ENCODE measurements at places on chromosomes 12 and 14. TPM values are rescaled to one million over a fixed set of nuclear protein-coding genes. Genes with fewer than 3 reads are reported as not detected.

The SLC5A8 gene
- not detected for total RNA-seq

- DNase-seq: no peak
Measured at GRCh38 chr12:105402366-105402765, 71.9 kb downstream of the C12orf75 start.

- DNase-seq: no peak
Measured at GRCh38 chr12:65779091-65779642, 45.1 kb upstream of the HMGA2 start.

The LARP4 gene
- total RNA-seq: 68.5 TPM

DNA sequence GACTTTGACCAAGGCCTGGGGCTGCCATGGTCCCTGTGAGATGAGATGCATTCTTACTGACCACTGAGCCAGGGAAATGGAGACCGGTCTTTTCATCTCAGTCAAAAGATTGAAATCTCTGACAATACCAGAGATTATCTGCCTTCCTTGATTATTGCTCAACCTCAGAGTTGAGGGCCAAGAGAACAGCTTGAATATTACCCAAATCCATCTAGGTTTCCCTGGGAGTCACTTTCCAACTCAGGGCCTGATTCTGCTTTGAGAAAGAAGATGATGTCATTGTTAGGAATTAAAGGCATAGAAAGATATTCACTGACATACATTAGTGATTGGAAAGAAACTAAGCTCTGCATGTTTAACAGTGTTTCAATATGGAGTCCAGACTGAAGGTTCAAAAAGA lies 515.9 kb upstream of the TBX3 start:
- DNase-seq: no peak

GRCh38 chr12:127389923-127390322 lies 877.0 kb upstream of the TMEM132C start:
- no peak for DNase-seq

The DHRS2 gene
- 0.57 TPM for total RNA-seq

The CMA1 gene
- total RNA-seq: not detected

GRCh38 chr12:14317362-14318146 lies 47.9 kb upstream of the ATF7IP start:
- DNase-seq: no peak

The LPAR5 gene
- 5.6 TPM for total RNA-seq

The NEUROD4 gene
- total RNA-seq: not detected

- DNase-seq: no peak
Measured at GRCh38 chr14:64410084-64410774, 22.1 kb downstream of the MTHFD1 start.

- no peak for DNase-seq
Measured at GRCh38 chr14:68384881-68385280, 408.0 kb downstream of the ZFP36L1 start.

GRCh38 chr14:79265366-79265946 lies 945.8 kb downstream of the DIO2 start:
- no peak for DNase-seq

The APOF gene
- total RNA-seq: not detected

DNA sequence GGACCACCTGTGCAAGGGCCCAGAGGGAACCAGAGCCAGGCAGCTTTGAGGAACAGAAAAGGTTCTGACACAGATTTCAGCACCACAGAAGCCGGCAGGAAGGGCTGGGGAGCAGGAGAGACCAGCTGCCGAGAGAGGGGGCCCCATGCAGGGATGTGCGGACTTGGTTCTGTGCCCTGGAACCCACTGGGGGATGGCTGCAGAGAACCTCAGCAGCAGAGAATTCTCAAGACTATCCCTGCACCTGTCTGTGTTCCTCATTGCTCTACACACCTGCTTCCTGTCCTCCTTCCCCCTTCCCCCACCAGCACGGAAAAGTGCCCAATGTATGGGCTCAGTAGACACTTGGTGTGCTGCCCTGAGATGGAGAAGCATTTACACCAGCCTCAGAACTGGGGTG lies 3.2 kb downstream of the SERPINA9 start:
- DNase-seq: no peak

- DNase-seq: no peak
Measured at GRCh38 chr12:33734871-33735270, 287.4 kb upstream of the ALG10 start.

DNA sequence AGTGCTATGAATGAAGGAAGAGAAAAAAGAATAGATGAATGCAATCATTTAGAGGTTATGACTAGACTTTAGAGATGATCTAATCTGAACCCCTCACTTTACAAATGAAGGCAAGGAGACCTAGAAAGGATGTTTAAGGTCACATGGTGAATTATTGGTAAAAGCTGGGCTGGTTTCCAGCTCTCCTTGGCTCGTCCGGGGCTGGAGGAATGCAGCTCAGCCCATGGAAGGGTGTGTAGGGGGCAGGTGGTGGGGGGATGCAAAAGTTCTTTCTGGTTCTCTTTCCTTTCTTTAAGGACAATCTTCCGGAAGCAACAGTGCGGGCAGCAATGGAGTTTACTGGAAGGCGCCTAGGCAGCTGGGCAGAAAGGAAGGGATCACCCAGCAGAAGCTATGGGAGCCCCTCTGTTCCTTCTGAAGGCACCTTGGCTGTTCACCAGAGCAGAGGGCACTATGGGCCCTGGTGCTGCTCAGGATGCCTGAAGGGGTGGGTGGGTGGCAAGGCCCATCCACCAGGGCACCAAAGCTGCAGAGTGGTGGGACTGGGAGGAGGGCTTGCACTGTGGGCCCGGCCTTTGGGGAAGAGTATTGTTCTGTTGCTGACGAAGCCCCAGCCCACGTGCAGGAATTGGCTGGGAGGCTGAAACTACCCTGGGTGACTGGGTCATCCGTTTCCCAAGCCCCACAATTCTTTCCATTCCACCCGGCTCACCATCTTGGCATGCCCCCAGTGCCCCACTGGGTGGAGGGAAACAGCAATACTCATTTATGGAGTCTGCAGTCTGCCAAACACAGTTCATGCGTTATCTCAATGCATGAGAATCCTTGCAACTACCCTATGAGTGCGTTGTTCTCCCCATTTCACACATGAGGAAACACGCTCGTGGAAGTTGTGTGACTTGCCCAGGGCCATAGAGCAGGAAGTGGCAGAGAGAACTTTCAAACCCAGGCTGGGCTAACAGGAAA lies 78.2 kb downstream of the IRF2BPL start:
- no peak for DNase-seq

GRCh38 chr12:92384571-92384970 lies 238.9 kb upstream of the BTG1 start:
- DNase-seq: no peak

- no peak for DNase-seq
Measured at GRCh38 chr14:37550511-37550910, 44.5 kb downstream of the FOXA1 start.

The MIP gene
- not detected for total RNA-seq

- no peak for DNase-seq
Measured at GRCh38 chr14:89619596-89619995, 202.6 kb upstream of the FOXN3 start.

- DNase-seq: no peak
Measured at GRCh38 chr12:108773798-108774788, 42.8 kb upstream of the CORO1C start.

DNA sequence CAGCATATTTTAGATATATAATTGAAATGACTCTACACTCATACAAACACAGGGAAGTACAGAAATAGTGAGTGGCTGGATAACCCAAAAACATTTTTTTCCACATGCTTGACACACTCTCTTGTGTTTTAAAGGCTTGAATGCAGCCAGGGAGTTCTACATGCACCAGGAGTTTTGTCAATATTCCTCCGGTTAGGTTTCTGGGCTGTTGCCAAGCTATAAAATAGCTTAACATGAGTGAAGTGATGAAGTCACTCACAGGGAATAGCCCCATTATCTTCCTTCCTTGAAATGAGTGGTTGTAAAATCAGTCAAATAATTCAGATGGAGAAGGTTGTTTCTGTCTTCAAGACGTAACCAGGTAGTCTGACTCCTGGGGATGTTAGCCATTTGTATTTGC lies 582.7 kb downstream of the SLC6A15 start:
- DNase-seq: no peak

DNA sequence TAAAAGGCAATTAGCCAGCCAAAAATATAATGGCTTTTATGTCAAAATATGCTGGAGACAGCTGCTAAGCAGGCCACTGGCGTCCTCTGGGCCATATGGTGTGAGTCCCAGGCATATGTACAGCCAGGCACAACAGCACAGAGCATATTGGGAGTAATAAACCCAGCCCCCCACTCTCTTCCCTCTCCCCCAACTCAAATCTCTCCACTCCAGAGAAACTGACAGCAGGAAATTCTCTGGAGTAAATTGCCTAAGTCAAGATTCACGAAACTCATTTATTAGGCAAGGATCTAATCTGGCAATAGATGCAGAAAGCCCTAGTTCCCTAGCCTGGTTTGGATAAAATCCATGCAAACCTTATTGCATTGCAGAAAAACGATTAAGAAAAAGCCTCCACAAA lies 147.9 kb upstream of the SEL1L start:
- DNase-seq: no peak

Data from natural killer cell treated with Interleukin-12 subunit alpha and Interleukin-12 subunit beta and Interleukin-15 and Interleukin-18, amount 100 ng/mL, for 72 hours (primary cell).